ENCODE measurements at places on chromosomes 2 and 18. TPM values are rescaled to one million over a fixed set of nuclear protein-coding genes. Genes with fewer than 3 reads are reported as not detected.

Gene HOXD1
- total RNA-seq: not detected

Gene ANKRD30B
- not detected for total RNA-seq

Gene SPTBN1
- 41.8 TPM for total RNA-seq

Gene ASAP2
- not detected for total RNA-seq

Gene TBC1D8
- total RNA-seq: 0.29 TPM

Gene STPG4
- total RNA-seq: 0.29 TPM

Gene GAREM1
- total RNA-seq: not detected

Gene CERKL
- total RNA-seq: not detected

Gene B3GNT7
- 20.1 TPM for total RNA-seq

Gene CABYR
- total RNA-seq: 2.3 TPM

Gene MTCL1
- total RNA-seq: 0.50 TPM

Gene GREB1
- total RNA-seq: 1.1 TPM

Gene LIMS4
- 0.89 TPM for total RNA-seq

Gene C2orf66
- 0.21 TPM for total RNA-seq

Gene MROH2A
- total RNA-seq: not detected

Gene SCN9A
- total RNA-seq: 1.0 TPM

Gene DPP10
- total RNA-seq: not detected

Gene RUFY4
- 0.86 TPM for total RNA-seq

Gene SPC25
- total RNA-seq: 30.3 TPM

Gene LRRC30
- not detected for total RNA-seq

Gene WDPCP
- 8.7 TPM for total RNA-seq

Gene DAW1
- not detected for total RNA-seq

Gene IL37
- not detected for total RNA-seq

Gene ERICH2
- not detected for total RNA-seq

Data from natural killer cell treated with Interleukin-12 subunit alpha and Interleukin-12 subunit beta and Interleukin-15 and Interleukin-18, amount 100 ng/mL, for 72 hours (primary cell).